ENCODE measurements at places on chromosomes 3 and 15. TPM values are rescaled to one million over a fixed set of nuclear protein-coding genes. Genes with fewer than 3 reads are reported as not detected.

Gene BCL2A1
- 0.39 TPM for total RNA-seq

Gene MUC20
- 2.6 TPM for total RNA-seq

Gene TF
- total RNA-seq, result 333 TPM

Gene TPRG1
- total RNA-seq, result 1.4 TPM

Gene DAPK2
- 4.0 TPM for total RNA-seq

Gene CCDC13
- total RNA-seq, result 2.7 TPM

Gene SH3GL3
- 105 TPM for total RNA-seq

Gene LINGO1
- total RNA-seq, result 34.0 TPM

Gene DNAJC13
- 82.2 TPM for total RNA-seq

Gene ITGB5
- 32.8 TPM for total RNA-seq

Gene ATP13A5
- total RNA-seq, result 1.5 TPM

Gene ZNF620
- total RNA-seq, result 7.9 TPM

Gene ACTC1
- total RNA-seq, result 2.0 TPM

Gene ADAMTS7
- 7.6 TPM for total RNA-seq

Gene ZNF860
- total RNA-seq, result 2.7 TPM

Gene ZIC4
- total RNA-seq, result 12.2 TPM

Gene GOLGA8O
- 2.6 TPM for total RNA-seq

Gene TRH
- total RNA-seq, result 61.5 TPM

Gene CCR8
- not detected for total RNA-seq

Gene MAGI1
- total RNA-seq, result 86.3 TPM

Gene FILIP1L
- total RNA-seq, result 8.4 TPM

Gene HACD2
- total RNA-seq, result 22.9 TPM

Gene GOLGA6D
- 0.06 TPM for total RNA-seq

Gene LRRC2
- 1.4 TPM for total RNA-seq

Gene GABRB3
- total RNA-seq, result 28.7 TPM
